ENCODE measurements at places on chromosomes 5 and 9.

DNA sequence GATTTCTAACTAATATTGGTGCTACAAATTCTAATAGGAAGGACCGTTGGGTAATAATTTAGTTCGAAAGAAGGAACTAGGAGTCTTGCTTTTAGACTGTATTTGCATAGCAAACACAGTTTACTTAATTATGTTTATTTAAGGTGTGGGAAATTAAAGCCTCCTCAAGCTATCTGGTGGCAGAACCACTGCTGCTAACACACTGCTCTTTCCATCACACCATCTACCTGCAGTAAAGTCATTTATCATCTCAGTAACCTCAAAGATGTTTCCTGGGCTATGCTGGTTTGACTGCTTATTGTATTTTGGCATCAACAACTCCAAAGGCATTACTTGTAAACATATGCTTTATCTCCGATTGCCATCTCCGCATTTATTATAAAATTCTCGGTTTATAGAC, 114.3 kb downstream of the DEPDC1B start:
- DNase-seq, result no peak

- DNase-seq, result peak; percentile 78
These were observed 663 bp downstream of the ISOC1 start for GRCh38 chr5:129094924-129095899.

- DNase-seq, result no peak
These were observed 26.8 kb downstream of the IRF1 start for GRCh38 chr5:132463811-132464155.

DNA sequence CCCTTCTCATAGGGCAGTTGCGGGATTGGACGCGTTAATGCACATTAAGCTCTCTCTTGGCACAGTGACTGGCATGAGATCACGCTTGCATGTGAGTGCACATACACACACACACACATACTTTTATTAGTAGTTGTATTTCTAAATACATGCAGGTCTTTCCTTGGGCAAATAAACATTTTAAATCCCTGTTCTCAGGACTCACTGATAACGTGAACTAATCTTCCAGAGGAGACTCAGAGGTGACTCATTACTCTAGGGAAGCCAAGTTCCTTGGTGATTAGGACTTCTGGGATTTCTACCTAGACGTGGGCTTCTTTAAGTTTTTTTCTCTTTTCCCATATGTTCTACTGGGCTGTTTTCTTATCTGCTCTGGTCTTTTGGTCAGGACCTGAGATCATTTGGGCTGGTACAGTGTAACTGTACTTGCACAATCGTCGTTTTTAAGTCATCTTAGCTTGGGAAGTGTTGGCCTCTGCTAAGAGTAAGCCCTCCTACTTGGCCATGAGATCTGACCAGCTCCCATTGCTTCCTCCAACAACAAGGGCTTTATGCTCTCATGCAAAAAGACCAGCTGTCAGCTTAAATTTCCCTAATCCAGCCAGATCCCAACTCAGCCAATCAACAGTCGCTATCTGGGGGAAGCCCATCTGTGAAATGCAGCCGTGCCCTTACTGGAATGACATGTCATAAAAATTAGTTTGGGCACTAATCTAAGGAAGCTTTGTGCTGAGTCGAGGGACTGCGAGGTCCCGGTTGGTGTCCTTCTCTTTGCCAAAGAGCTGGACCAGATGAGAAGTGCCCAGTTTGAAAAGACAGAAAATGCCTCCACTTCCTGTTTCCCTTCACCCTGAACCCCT, 176.4 kb upstream of the ANKRD55 start:
- DNase-seq, result no peak

GRCh38 chr5:110250755-110251154, 475.7 kb downstream of the TMEM232 start:
- no peak for DNase-seq

DNA sequence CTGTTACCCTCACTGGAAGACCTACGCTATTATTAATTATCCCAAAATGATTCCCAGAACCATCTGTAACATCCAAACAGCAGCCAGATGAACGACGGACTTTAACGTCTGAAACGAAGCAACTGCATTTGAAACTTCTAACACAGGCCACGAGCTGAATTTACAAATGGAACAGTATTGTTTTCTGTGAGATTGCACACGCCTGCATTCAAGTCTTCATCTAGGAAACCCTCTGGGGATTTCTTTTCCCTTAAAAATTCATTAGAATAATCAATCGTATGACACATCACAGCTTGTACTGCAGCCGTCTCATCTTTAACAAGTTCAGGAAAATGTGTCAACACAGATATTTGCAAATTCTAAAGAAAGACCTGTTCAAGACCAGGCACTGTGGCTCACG, 80.2 kb downstream of the MYO10 start:
- DNase-seq, result no peak

- no peak for DNase-seq
These were observed 207.3 kb downstream of the ARHGAP26 start for GRCh38 chr5:142977363-142978051.

DNA sequence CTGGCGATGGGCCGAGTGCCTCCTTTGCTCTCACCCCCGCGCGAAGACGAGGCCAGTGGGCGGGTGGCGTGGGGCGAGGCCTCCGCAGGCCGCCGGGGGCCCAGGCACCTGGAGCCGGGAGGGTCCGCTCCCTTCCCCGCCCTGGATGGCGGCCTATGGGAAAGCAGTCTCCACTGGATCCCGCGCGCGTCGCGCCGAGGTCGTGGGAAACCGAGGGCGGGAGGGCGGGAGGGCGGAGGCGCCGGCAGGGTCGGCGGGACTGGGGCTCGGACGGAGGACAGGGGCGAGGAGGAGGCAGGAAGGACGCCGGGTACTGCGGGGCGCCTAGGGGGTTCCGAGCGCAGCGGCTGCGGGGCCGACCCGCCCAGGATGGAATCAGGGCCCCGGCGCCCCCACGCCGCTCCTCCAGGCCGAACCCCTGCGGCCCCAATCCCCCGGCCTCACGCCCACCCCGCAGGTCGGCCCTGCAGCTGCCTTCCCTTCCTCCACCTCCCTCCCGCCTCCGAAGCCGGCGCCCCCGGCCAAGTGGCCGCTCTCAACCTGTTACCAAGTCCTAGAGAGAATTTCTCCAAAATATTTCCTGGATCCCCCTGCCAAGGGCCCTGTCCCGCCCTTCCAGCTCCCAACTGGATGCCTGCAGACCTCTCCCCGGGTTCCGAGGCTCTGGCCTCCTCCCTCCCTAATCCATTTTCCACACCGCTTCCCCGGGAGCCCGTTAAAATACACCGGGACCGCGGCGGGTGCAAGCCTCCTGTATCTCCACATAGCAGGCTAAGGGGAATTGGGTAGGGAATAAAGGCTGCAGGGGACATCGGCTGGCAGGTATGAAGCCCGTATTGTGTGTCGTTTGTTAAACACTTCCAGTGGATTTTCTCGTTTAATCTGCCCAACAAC, 146.3 kb downstream of the ERCC6L2 start:
- DNase-seq, result peak; percentile 53

DNA sequence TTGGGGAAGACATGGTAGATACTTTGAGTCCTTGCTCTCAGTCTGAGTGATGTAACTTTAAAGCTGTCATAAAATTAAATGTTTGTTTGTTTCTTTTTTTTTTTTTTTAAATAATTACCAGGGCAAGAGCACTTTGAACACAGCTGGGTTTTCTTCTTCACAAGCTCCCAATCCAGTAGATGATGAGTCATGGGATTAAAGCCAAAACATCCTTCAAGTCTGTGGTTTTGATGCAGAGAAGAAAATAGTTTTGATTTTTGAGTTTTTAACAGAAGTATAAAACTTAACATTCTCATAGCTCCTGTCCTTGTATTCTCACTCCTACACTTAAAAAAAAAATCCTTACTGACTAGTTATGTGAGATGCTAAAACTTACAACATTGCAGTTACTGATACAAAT, 34.8 kb upstream of the IL31RA start:
- DNase-seq, result no peak

DNA sequence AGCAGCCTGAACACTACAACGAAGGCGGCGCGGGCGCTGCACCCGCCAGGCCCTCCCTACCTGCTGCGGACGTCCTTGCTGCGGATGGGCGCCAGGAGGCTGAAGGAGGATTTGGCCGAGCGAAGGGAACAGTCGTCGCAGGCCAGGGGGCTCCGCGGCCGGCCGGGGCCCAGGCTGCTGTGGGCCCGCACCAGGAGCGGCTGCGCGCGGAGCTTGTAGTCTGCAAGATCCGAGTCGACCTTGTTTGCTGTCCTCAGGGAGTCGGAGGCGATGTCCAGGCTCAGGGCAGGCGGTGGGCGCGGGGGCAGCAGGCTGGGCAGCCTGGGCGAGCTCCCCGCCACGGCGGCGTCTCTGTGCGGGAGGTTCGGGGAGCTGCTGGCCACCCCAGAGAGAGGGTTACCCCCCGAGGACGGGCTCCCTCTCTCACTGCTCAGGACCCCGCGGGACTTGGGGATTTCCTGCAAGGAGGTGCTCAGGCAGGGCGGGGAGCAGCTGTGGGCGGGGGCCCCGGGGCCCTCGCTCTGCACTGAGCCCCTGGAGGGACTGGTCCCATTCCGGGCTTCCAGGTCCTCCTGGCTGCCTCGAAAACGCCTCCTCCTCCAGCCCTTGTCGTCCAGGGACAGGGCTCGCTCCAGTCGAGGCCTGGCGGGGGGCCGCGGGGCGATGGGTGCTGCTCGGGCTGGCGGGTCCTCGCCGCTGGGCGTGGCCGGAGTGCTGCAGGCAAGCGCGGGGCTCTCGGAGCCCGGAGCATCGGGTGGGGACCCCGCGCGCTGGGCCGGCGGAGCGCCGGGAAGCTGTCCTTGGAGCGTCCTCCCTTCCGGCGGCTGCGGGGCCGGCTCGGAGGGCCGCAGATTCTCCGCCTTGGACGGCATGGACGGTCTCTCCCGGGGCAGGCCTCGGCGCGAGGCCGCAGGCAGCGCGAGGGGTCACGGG, 831 bp downstream of the INPP5E start:
- DNase-seq, result peak; percentile 91

GRCh38 chr5:150291388-150292385, 2.1 kb upstream of the CAMK2A start:
- DNase-seq, result no peak

GRCh38 chr9:94916956-94917355, 190.5 kb downstream of the AOPEP start:
- DNase-seq, result no peak

Data from GM20000 (cell line).